Fibroblast of upper back skin (primary cell): ENCODE measurements at places on chromosomes 7 and 10.

- DNase-seq = no peak
Measured at GRCh38 chr10:23379686-23380085, 35.1 kb upstream of the C10orf67 start.

GRCh38 chr10:124886610-124887009 is 55.3 kb upstream of the ZRANB1 start:
- no peak for DNase-seq

- DNase-seq = peak; percentile 92
Measured at GRCh38 chr10:44723619-44724325, 187.4 kb upstream of the TMEM72 start.

DNA sequence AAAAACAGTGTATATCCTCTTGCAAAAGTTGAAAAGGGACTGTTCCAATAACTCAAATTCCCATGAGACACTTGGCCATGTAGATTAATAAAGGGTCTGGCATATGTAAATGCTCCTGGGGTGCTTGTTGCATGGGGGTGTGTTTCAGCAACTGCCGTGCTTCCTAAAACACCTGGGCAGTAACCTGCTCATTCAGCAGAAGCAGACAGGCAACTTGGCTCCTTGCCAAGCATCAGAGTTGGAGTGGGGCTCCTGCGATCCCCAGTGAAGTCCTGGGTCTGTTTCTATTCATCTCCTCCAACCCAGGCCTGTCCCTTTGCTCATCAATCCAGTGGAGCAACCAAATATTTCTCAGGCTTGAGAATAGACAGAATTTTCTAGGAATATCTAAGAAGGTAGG is 42.2 kb upstream of the ADAM12 start:
- no peak for DNase-seq

DNA sequence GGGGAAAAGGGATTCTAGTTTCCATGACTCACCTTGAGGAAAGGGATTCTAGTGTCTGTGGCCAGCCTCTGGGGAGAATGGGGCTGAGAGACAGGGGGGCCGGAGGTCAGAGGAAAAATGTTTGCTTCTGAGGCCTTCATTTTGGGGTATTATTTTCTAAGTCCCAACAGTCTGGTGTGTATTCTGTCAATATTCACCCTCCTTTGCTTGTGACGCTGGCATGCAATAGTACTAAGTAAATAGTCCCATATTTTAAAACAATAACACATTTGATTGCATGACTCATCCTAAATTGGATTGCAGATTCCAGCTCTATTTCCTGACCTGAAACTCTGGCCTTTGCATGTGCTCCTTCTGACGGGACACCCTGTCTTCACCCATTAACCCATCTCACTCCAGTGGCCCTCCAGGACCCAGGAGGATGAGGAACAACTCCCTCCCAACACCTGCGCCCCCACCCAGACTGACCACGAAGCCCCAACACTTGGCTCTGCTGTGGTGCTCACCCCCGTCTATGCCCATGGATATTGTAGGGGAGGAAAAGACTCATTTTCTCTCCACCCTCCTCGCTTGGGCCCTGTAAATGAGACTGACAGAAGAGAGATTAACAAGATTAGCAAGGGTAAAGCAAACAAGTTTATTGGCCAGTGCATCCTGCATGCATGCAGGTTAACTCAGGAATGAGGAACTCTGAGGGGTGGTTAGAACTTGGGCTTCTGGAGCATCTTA is 495.6 kb upstream of the KLF6 start:
- DNase-seq = peak; percentile 64

- no peak for DNase-seq
Measured at GRCh38 chr10:69005704-69006485, 17.3 kb downstream of the KIFBP start.
